H9 (cell line): ENCODE measurements at places on chromosomes 11 and 22.

GRCh38 chr11:3782963-3783362 lies 14.4 kb downstream of the NUP98 start:
- H3K27ac ChIP-seq: no peak overlapping the region
- H3K4me3 ChIP-seq: no peak overlapping the region; the same call in 2 of the 3 replicates
- H3K36me3 ChIP-seq: peaks cover 48% of the 10 kb centered on the region
- no peaks in the 10 kb centered on the region for H3K4me1 ChIP-seq
- H3K27me3 ChIP-seq: no peaks in the 10 kb centered on the region

DNA sequence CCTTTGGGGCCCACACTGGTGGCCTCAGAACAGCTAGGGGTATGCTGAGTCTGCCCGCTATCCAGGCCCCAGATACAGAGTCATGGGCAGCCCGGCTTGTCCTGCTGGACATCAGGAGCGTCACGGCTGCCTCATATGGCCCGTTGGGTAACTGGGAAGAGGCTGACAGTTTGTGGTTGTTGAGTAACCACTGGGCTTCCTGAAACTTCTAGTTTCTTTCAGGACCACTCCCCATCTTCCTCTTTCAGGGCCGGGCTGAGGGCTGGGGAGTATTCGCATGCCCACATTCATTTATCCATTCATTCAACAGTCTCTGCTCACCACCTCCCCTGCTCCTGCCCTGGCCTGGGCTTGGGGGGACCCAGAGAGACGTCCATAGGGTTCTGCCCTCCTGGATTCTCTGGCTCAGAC lies 13.4 kb upstream of the P2RY2 start:
- H3K27ac ChIP-seq: no peak overlapping the region
- peak; percentile 21 for DNase-seq
- no peak overlapping the region for H3K4me3 ChIP-seq
- H3K36me3 ChIP-seq: no peaks in the 10 kb centered on the region
- H3K27me3 ChIP-seq: no peaks in the 10 kb centered on the region
- peaks cover 6% of the 10 kb centered on the region; the same call in 1 of the 2 replicates for H3K4me1 ChIP-seq

DNA sequence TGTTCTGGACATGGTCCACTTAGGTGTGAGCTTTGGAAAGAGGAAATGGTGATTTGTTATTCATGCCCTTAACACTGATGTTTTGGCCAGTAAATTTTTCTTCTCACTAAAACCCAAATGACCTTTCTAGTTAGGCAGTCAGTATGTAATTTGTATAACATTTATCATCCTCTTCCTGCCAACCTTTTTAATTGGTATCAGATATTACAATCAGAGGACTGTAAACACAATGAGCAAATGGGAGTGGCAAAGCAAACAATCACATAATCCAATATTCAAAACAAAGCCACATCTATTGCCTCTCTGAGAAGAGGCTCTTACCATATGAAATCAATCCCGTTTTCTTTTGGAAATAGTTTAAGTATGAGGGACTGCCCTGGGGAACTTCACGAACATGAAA lies 49.1 kb downstream of the BBOX1 start:
- no peak for DNase-seq
- H3K4me3 ChIP-seq: no peak overlapping the region

- no peak overlapping the region for H3K4me3 ChIP-seq
- no peak for DNase-seq
- no peak overlapping the region for H3K27ac ChIP-seq
- no peaks in the 10 kb centered on the region for H3K36me3 ChIP-seq
- H3K4me1 ChIP-seq: peaks cover 3% of the 10 kb centered on the region; the same call in 1 of the 2 replicates
Observed at GRCh38 chr11:125422681-125423080, 73.4 kb downstream of the FEZ1 start.

DNA sequence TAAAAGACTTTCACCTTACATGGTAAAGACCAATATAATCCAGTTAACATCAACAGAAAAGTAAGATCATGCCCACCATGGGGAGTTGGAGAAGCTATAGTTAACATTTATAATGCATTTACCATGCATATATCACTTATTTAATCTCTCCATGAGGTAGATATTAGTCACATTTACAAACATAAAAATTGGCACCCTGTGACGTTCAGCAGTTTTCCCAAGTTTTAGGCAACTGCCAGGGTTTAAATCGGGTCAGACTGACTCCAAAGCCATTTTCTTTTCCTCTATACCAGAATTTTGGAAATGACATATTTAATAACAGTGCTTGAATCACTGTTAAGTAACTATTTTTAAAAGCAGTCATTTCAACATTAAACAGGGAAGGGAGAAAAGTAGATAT lies 266.3 kb downstream of the DDX10 start:
- H3K27me3 ChIP-seq: no peaks in the 10 kb centered on the region
- H3K4me3 ChIP-seq: no peak overlapping the region
- H3K36me3 ChIP-seq: no peaks in the 10 kb centered on the region
- H3K4me1 ChIP-seq: peaks cover 7% of the 10 kb centered on the region; the same call in 1 of the 2 replicates
- H3K27ac ChIP-seq: no peak overlapping the region

DNA sequence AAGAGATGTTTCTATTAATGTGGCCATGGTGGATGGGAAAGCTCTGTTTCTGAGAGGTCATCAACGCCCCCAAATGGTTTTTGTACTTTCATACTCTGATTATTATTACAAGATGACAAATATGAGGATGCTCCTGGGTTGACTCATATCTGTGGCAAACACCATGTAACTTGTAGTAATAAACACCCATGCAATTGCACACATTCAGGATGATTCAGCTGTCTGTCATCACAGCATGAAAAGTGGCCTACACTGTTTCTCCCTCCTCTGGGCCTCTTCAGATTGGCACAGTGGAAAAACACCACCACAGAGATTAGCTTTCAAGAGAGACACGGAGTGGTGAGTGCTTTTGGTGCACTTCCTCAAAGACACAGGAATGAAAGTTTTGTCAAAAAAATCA lies 85.4 kb downstream of the MTNR1B start:
- H3K27ac ChIP-seq: no peak overlapping the region
- no peak for DNase-seq
- H3K4me3 ChIP-seq: no peak overlapping the region
- no peaks in the 10 kb centered on the region for H3K27me3 ChIP-seq

GRCh38 chr11:105297463-105297862 lies 157.9 kb upstream of the CARD18 start:
- no peaks in the 10 kb centered on the region for H3K36me3 ChIP-seq
- no peak overlapping the region for H3K27ac ChIP-seq
- H3K27me3 ChIP-seq: no peaks in the 10 kb centered on the region

DNA sequence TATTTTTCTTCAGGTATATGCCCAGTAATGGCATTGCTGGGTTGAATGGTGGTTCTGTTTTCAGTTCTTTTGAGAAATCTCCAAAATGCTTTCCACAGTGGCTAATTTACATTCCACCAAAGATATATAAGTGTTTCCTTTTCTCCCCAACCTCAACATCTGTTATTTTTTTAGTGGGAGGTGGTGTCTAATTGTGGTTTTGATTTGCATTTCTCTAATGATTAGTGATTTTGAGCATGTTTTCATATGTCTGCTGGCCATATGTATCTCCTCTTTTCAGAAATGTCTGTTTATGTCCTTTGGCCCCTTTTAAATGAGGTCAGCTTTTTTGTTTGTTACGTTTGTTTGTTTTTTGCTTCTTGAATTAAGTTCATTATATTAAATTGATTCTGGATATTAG lies 760.2 kb downstream of the KCNA4 start:
- H3K27ac ChIP-seq: no peak overlapping the region
- H3K27me3 ChIP-seq: no peaks in the 10 kb centered on the region
- DNase-seq: no peak
- no peak overlapping the region for H3K4me3 ChIP-seq

DNA sequence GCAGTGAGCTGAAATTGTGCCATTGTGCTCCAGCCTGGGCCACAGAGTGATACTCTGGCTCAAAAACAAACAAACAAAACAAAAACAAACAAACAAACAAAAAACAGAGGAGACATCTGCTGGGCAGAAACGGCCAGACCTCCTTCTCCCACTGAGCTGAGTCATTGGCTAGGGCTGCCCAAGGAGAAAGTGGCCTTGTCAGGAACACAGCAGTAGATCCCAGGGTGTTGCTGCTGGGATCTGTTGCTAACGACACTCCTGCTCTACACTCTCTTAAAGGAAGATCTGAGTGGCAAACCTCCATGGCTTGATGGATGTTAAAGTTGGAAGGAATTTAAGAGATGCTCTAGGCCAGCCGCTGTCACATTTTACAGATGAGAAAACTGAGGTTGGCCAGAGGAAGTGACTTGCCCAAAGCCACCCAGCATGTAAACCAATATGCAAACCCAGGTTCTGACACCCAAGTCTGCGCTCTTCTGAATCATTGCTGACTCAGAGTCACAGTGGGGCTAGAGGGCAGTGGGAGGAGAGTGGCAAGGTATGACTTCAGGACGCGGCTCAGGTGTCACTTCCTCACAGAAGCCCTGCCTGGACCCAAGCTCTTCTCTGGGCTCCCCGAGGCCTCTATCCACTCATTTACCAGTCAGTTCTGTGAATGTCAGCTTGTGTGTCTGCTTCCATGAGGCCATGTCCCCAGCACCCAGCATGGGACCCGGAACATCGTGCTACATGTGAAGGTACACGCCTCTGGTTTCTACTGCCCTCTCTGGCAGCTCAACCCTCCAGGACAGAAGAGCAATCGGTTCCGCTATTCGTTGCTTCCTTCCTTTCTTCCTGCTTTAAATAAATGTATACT lies 11.3 kb upstream of the GDPD5 start:
- no peaks in the 10 kb centered on the region for H3K4me1 ChIP-seq
- no peak overlapping the region for H3K27ac ChIP-seq
- H3K27me3 ChIP-seq: no peaks in the 10 kb centered on the region
- H3K4me3 ChIP-seq: no peak overlapping the region
- DNase-seq: no peak
- no peaks in the 10 kb centered on the region for H3K36me3 ChIP-seq

DNA sequence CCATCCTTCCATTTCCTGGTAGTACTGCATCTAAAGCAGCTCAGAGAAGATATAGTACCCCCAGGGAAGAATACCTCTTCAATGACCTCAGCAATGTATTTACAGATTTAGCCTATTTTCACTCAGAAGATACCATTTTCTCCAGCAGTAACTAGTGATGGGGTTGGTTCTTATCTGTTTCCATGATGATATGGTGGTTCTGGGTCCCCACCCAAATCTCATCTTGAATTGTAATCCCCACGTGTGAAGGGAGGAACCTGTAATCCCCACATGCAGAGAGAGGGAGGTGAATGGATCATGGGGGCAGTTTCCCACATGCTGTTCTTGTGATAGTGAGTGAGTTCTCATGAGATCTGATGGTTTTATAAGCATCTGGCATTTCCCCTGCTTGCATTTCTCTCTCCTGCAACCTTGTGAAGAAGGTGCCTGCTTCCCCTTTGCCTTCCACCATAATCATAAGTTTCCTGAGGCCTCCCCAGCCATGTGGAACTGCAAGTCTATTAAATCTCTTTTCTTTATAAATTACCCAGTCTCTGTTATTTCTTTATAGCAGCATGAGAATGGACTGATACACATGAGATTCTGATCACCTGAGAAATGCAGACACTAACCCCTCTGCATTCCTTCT lies 139.2 kb downstream of the CCDC81 start:
- no peak overlapping the region for H3K4me3 ChIP-seq
- H3K4me1 ChIP-seq: peaks cover 2% of the 10 kb centered on the region; the same call in 1 of the 2 replicates
- no peaks in the 10 kb centered on the region for H3K36me3 ChIP-seq
- no peaks in the 10 kb centered on the region for H3K27me3 ChIP-seq

GRCh38 chr11:62256281-62256680 lies 13.7 kb upstream of the SCGB2A2 start:
- no peak for DNase-seq
- H3K4me1 ChIP-seq: no peaks in the 10 kb centered on the region
- H3K4me3 ChIP-seq: no peak overlapping the region
- peaks cover 13% of the 10 kb centered on the region for H3K36me3 ChIP-seq
- H3K27ac ChIP-seq: no peak overlapping the region

DNA sequence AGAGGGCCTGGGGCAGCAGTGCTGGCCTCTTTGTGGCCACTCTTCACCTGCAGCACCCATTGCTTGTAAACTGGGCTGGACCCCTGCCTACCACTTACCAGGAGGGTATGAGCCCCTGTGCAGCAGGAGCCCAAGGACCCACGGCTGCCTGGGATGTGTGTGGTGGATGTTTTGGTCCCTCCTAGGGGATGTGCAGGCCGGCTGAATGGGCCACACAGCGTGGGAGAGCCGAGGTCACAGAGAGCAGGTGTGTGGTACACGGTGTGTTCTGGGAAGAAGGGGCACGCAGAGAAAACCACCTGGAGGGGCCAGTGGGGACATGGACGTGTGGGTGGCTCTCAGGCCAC lies 19.3 kb upstream of the GNB1L start:
- H3K36me3 ChIP-seq: no peaks in the 10 kb centered on the region
- no peaks in the 10 kb centered on the region; the same call in 1 of the 2 replicates for H3K4me1 ChIP-seq
- DNase-seq: no peak

GRCh38 chr22:35984183-35985175 lies 44.1 kb downstream of the RBFOX2 start:
- H3K27me3 ChIP-seq: no peaks in the 10 kb centered on the region
- H3K27ac ChIP-seq: no peak overlapping the region
- DNase-seq: no peak
- H3K4me1 ChIP-seq: peaks cover 2% of the 10 kb centered on the region; the same call in 1 of the 2 replicates
- peaks cover 5% of the 10 kb centered on the region; the same call in 1 of the 2 replicates for H3K36me3 ChIP-seq

DNA sequence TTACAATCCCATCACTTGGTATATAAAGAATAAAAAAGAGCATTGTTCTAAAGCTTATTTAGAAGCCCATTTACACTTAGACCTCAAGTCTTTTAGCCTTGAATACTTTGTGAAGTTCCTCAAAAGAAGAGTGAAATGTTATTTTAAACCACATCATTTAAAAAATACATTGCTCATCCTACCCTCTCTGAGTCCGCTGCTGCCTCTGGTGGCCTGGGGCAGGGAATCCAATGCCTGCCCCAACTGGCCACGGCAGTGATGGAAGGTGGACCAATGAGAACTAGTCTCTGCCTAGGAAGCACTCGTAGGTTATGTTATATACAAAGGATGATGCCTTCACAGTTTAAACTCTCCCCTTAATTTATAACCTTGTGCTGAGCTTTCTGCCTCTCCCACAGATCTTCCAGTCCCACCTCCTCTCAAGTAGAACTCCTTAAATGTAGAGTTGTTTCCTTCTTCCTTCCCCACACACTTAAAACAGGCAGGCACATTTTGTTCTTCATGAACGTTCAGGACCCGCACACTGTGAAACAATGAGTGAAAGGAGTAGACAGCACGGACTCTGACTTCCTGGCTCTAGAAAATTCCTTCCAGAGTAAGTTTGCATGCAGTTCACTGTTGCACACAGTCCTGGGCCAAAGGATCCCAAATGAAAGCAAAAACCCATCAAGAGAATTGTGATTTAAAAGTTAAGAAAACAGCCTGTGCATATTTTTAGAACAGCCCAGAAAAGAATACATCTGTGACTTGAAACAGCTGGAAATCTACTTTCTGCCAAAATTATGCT lies 167.8 kb downstream of the RRAS2 start:
- no peak for DNase-seq
- no peak overlapping the region for H3K27ac ChIP-seq
- H3K27me3 ChIP-seq: no peaks in the 10 kb centered on the region

GRCh38 chr11:41320238-41320637 lies 139.2 kb downstream of the LRRC4C start:
- no peaks in the 10 kb centered on the region for H3K4me1 ChIP-seq
- no peak overlapping the region for H3K27ac ChIP-seq
- H3K27me3 ChIP-seq: no peaks in the 10 kb centered on the region
- H3K36me3 ChIP-seq: no peaks in the 10 kb centered on the region
- H3K4me3 ChIP-seq: no peak overlapping the region
- DNase-seq: no peak
